ENCODE measurements at places on chromosomes 4 and X.
A peak's percentile ranks its signal among the peaks of the same experiment; 100 is the strongest.

DNA sequence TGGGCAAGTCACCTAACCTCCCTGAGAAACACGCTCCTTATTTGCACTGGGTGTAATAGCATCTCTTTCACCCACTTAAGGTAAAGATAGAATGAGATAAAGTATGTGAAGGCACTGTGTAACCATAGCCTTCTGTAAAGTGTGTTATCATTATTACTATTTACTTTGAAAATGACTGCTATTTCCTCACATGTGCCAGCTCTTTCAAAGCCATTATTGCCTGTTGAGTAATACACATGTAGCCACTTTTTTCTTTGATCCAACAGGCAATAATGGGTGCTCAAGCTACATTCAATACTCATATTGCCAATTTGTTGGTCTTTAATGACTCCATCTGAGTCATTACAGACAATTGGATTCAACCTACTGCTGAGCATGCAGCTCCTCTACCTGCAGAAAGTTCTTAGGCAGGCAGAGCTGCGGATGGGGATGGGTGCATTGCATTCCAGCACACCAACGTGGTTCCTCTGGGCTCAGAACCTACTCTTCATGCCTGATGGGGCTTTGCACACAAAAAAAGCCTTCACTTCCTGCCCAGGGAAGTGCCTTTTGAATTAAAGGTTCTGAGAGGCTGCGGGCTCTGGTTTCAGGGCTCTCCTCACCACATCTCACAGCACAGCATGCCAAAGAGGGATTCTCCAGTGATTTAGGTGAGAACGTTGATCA lies 9.7 kb downstream of the PTCHD1 start:
- no peak for DNase-seq

DNA sequence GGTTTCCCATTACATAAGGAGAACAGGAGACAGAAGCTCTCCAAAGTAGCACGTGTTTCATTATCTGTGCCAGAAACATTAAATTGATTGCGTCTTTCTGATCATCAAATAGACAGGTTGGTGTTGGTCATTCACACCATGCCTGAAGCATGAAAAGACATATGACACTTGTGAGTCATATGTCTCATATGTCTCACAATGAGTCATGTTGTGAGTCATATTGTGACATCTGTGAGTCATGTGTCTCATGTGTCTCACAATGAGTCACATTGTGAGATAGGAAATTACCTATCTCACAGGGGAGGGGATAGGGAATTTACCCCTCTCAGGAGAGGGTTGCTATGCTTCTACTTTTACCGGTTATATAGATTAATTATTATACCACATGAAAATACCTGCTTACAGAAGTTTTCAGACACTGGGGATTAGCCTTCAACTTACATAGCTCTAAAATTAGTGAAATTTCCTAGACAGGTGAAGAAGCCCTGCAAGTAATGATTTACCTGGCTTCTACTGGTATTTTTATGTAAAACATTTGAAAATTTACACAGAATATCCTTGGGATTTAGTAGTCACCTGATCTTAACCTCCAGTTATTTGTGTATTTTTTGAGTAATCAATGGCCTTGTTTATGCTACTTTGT lies 80.8 kb downstream of the NPFFR2 start:
- DNase-seq, result peak; percentile 49

- DNase-seq, result peak; percentile 69
Measured at GRCh38 chr4:141375855-141376254, 155.2 kb downstream of the ZNF330 start.

GRCh38 chr4:1964443-1964842 lies 44.3 kb downstream of the NELFA start:
- DNase-seq, result no peak

GRCh38 chrX:129116676-129117470 lies 406.4 kb downstream of the SMARCA1 start:
- no peak for DNase-seq

GRCh38 chrX:106612393-106612763 lies 600 bp downstream of the RADX start:
- no peak for DNase-seq

GRCh38 chr4:153127760-153128494 lies 76.3 kb upstream of the TRIM2 start:
- peak; percentile 72 for DNase-seq

- no peak for DNase-seq
Measured at GRCh38 chrX:39629001-39629400, 468.8 kb downstream of the BCOR start.

- DNase-seq, result no peak
Measured at GRCh38 chrX:9316096-9316495, 148.8 kb upstream of the TBL1X start.

- DNase-seq, result no peak
Measured at GRCh38 chr4:41380511-41381157, 123.9 kb downstream of the UCHL1 start.

GRCh38 chrX:81261576-81261975 lies 59.7 kb downstream of the SH3BGRL start:
- no peak for DNase-seq

DNA sequence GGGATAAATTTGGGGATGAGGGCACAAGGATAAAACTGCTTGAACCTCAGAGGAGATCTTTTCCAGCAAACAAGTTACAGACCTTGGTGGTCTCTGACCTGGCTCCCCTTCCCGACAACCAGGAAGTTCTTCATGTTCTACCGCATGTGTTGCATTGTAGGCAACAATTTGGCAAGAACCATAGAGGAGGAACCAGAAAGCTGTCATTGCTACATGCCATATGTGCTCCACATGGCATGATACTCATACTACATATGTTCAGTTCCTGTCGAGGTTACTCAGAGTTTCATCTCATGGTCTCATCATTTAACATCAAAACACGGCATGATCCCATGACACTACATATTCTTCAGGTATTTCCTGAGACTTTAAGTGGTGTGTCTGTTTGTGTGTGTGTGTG lies 235.9 kb downstream of the OR13H1 start:
- no peak for DNase-seq

GRCh38 chr4:80058740-80059139 lies 14.3 kb downstream of the ANTXR2 start:
- no peak for DNase-seq

GRCh38 chr4:105837037-105837436 lies 58.2 kb upstream of the NPNT start:
- no peak for DNase-seq

- DNase-seq, result no peak
Measured at GRCh38 chr4:42570221-42570620, 86.7 kb downstream of the ATP8A1 start.

- no peak for DNase-seq
Measured at GRCh38 chr4:145047151-145047550, 50.8 kb downstream of the ANAPC10 start.

GRCh38 chr4:52576326-52576725 lies 82.8 kb downstream of the USP46 start:
- DNase-seq, result no peak

- no peak for DNase-seq
Measured at GRCh38 chr4:81746773-81747172, 275.1 kb upstream of the RASGEF1B start.

GRCh38 chr4:997375-998071 lies 4.3 kb upstream of the SLC26A1 start:
- DNase-seq, result no peak

DNA sequence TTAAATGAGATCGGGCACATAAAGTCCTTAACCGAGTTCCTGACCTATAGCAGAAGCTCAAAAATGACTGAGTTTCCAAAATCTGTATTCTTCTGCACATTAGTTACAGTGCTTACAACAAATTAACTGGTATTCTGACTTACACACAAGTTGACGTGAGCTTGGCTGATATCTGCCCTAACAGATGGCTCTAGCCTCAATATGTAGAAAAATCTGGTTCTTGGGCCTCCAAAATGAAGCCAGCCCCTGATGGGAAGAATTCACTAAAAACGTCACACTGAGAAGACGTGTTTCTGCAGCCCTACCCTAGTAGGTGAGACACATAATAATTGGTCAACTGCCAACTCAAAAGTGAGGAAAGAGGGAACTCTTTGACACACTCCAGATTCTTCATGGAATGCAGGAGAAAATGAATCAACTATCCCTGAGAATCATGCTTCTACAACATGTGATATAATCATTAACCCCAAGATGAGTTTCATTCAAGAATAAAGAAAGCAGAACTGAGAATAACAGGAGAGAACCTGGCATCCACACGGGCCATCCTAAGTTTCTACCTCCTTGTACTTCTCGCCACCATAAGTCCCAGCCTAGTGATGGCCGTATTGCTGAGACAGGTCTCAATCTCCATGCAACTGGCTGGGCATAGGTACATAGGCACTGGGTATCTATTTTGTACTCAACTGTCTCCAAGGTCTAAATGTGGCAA lies 8.2 kb downstream of the STX18 start:
- DNase-seq, result no peak

DNA sequence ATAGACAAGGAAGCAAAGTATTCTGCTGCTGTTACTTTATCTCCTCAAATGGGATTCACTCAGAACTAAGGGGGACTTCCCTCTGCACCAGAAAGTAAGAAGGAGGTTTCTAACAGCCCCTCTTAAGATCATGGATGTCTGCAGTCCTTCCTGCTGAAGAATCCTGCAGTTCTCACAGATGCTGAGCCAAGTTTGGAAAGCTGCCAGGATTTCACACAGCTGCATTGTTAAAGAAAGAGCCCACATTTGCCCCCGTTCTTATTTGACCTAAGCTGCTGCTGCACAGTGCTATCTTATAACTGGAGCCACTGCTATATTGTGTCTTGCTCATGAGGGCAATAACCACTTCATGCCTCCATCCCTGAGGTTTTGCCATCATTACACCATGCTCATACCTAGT lies 81.1 kb downstream of the FAAH2 start:
- DNase-seq, result no peak

DNA sequence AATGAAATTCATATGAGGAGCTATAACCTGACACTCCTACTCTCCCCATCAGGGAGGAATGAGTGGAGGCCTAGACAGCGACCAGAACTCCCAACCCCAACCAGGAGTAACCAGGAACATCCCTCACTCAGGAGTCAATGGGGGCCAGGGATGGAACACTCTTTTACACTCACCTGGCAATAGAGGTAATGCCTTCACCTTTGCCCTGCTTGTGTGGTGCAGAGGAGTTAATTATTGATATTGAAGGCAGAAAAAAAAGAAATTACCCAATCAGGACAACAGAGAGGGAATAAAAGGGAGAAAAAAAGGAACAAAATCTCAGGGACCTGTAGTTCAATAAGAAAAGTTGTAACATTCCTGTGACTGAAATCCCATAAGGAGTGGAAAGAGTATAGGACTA lies 141.5 kb downstream of the PPP4R3C start:
- DNase-seq, result no peak

DNA sequence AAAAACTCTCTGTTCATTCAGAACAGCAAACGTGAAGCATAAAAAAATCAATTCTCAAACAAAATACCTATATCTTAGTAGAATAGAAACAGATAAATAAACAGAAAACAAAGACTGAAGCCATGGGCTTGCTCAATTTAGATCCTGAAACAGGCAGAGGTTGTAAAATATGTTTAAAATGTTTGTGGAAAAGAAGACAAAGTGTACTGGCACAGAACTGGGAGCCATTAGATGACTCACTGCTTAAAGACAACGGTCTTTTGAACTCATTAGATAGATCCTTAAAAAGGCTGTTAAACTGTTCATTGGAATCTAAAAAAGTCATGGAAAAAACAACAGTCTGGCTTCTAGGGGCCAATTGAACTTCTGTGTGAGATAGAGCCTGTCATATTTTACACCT lies 247.0 kb upstream of the NDST4 start:
- no peak for DNase-seq

GRCh38 chr4:38703635-38704034 lies 39.6 kb downstream of the KLF3 start:
- DNase-seq, result no peak

DNA sequence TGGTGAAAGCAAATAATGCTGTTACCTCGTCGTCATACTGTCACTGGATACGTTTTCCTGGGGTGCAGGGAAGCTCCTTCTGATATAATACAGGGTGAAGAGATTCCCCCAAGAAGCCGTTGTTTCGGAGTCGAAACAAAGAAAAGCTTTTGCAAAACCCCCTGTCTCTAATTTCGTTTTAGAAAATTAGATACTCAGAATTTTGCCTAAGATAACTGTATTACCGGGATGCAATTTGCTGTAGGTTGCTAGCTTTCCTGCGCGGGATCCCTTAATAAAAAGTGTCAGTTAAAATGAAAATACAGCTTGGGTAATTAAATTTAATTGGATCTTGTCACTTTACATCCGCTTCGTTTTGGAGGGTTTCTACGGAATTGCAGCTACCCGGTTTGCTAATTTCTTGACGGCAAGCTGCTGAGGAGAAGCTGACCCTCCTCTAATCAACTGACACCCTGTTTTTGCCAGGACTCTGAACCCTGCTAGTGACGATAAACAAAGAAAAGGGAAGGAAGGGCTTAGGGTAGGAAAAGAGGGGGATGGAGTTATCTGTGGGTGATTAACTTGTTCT lies 174.6 kb downstream of the SHOX start:
- DNase-seq, result no peak

GRCh38 chrX:7055386-7056137 lies 92.0 kb upstream of the STS start:
- no peak for DNase-seq

GRCh38 chrX:150940844-150941495 lies 42.2 kb upstream of the HMGB3 start:
- DNase-seq, result no peak

- no peak for DNase-seq
Measured at GRCh38 chrX:20488473-20488872, 221.8 kb upstream of the RPS6KA3 start.

- no peak for DNase-seq
Measured at GRCh38 chrX:37765507-37765906, 14.4 kb upstream of the CYBB start.

DNA sequence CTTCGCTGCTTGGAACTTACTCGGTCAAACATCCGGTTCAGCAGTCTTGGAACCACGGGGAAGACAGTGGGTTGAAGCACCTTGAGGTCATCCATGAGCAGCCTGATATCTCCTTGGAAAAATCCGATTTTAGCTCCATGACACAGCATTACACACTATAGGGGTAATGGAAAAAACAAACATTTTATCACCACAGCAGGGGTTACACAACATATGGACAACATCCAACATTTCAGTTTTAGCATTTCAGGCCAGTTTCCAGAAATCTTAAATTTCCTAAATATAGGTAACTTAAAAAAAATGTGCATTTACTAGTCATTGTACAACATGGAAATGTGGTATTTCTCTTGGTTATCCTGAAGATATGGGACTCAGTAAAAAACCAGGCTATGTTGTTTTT lies 34.4 kb upstream of the CENPU start:
- DNase-seq, result no peak

DNA sequence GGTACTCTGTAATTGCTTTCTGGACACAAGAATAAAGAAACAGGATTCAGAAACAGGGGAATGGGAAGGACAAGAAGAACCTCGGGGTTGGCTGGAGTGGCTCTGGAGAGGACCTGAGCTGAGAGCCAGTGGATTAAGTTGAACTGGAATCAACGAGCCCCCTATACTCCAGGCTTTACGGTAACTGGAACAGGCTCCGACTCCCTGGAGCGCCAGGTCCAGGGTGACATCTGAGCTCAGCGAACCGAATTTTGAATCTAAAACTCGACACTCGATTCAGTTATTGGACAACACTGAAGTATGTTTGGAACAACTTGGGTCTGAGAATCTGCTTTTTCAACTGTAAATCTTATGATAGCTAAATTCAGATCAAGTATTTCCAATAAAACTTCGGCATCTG lies 23.9 kb downstream of the HMX1 start:
- no peak for DNase-seq

- DNase-seq, result no peak
Measured at GRCh38 chrX:42627891-42628290, 150.1 kb downstream of the PPP1R2C start.

- DNase-seq, result no peak
Measured at GRCh38 chrX:103215425-103215991, 600 bp downstream of the BEX4 start.

GRCh38 chrX:152600853-152601633 lies 36.7 kb upstream of the GABRQ start:
- no peak for DNase-seq

- no peak for DNase-seq
Measured at GRCh38 chr4:17276776-17277175, 235.1 kb downstream of the QDPR start.
